Body of pancreas (tissue), 4 donors: ENCODE measurements at places on chromosomes 6 and 20. TPM values are rescaled to one million over a fixed set of nuclear protein-coding genes. Genes with fewer than 3 reads are reported as not detected.

DNA sequence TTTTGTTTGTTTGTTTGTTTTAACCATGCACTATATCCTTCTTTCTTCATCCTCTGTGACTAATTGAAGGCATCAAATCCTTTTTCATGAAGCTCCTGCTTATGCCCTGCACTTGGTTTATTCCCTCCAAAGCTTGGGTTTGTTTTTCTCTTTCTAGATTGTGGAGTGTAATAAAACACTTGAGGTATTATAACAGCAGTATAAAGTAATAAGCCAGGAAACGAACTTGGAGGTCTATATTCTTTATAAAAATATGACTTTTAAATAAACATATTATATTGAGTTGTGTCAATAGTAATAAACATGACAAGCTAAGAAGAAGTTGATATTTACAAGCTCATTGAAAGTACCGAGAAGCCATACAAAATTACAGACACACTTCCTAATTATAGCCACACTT is 659.4 kb downstream of the RFPL4B start:
- DNase-seq, result no peak

- no peak for DNase-seq
Observed at GRCh38 chr6:137657351-137657911, 163.2 kb upstream of the OLIG3 start.

- DNase-seq, result no peak
Observed at GRCh38 chr6:41921712-41921998, 356 bp downstream of the BYSL start.

DNA sequence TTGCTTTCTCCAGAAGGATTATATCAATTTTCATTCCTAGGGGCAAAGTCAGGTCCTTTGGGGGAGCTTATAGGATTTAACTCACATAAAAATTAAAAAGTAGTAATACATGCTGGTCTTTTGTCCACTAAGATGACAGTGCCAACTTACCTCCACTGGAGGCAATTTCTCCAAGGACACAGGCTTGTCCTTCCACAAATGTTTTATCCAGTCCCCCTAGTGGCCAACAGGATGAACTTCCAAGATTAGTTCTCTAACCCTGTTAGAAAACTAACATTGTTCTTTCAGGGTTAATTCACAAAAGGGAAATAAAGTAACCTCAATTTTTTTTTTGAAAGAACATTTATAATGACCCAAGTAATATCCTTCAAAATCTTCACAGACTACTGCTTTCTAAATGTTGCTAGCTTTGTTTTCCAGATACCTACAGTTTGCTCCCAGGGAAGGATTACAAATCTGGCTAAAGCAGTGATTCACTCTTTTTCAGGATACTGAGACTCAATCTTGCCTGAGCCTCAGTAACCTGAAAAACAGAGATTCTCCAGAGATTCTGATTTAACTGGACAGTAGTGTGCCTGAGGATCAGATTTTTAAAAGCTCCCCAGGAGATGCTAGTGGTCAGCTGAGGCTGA is 31.7 kb upstream of the UBR2 start:
- DNase-seq, result peak; percentile 45

DNA sequence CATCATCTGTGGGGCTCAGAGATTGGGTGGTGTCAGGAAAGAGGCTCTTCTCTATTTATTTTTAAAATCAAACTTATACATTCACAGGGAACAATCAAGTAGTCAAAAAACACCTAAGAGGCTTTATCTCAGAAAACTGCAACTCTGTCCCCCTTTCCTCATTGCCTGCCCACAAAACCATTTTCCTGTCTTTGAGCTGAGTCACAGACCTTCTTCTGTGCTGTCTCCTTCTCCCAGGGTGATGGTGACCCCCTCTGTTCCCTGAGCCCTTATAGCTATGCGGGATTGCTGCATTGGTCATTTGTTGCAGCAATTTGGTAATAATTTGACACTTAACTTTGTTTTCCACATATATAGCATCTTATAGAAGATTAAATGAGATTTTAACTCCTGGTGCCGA is 195.2 kb upstream of the PROKR2 start:
- DNase-seq, result no peak

SLC12A5 gene
- total RNA-seq, result not detected

GRCh38 chr20:11277170-11277569 is 603.4 kb upstream of the JAG1 start:
- DNase-seq, result no peak

DNA sequence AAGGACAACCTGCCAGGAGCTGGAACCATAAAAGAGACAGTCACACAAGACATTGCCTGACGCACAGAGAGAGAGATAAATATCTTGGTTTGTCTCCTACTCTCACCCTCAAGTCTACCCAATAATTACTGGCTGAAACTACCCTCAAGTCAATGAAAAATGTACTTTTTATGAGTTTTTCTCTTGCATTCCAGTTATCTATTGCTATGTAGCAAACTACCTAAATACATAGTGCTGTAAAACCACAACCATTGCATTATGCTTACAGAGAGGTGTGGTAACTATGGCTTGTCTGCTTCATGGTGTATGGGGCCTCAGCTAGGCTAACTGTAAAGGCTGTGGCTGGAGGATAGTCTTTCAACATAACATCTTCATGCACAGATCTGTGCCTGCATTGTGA is 247.8 kb downstream of the HAO1 start:
- DNase-seq, result no peak

DNA sequence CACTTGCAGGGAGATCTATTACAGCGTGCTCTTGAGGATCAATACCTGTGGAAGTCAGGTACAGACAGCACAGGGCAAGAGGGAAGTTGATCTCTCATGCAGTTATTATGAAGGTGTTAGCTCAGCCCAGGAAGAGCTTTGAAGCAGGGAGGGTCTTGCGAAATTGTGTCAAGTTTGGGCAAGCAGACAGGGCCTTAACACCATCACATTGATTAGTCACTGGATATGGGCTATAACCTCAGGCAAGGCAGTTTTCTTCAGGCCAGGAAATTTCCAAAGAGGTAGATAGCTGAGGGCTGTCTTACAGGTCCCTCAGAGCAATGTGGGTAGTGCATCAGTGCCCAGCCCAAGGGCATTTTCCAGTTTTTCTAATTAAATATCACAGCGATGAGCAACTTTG is 643.8 kb downstream of the DHX35 start:
- DNase-seq, result no peak

GRCh38 chr6:120077489-120077888 is 727.9 kb upstream of the MAN1A1 start:
- DNase-seq, result no peak

DNA sequence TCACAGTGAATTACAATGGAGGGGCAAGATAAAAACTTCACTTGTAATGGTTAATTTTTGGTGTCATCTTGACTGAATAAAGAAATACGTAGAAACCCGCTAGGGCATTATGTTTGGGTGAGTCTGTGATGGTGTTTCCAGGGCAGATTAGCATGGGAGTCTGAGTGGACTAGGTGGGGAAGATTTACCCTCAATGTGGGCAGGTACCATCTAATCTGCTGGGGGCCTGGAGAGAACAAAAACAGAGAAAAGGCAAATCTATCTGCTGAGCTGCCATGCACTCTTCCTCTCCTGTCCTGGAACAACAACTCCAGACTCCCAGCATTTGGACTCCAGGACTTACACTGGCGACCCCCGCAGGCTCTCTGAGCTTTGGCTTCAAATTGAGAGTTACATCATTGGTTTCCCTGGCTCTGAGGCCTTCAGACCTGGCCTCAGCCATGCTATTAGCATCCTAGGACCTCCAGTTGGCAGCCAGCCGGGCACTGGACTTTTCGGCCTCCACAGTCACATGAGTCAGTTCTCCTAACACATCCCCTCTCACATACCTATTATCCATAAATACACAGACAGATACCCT is 19.7 kb downstream of the NINL start:
- no peak for DNase-seq
